HuH-7.5 (cell line): ENCODE measurements at places on chromosomes 3 and 15.

- DNase-seq = no peak
Observed at GRCh38 chr3:81674690-81675089, 86.8 kb downstream of the GBE1 start.

GRCh38 chr3:95442766-95443165 lies 1371.6 kb upstream of the EPHA6 start:
- DNase-seq = no peak

- DNase-seq = no peak
Observed at GRCh38 chr15:71449363-71449762, 334.1 kb downstream of the THSD4 start.

DNA sequence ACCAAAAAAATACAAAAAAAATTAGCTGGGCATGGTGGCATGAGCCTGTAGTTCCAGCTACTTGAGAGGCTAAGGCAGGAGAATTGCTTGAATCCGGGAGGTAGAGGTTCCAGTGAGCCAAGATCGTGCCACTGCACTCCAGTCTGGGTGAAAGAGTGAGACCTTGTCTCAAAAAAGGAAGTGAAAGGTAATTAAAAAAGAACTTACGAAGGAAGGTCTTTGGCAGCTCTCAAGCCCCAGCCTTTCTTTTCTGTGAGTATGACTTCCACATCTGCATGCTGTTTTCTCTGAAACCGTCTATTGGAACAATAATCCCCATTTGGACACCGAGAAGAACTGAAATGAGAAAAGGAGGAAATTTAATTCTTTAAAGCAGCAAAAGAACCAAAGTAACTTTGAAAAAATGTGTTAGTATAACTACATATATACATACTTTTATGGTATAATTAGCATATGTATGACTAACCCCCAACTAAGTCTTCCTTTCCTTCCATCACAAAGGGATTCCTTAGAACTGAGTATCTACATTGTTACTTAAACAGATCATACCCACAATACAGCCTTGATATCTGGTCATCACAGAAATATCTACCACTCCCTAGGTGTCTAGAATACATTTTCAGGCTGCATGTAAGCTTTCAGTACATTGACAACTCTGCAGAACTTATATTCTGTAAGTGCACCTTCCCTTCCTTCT lies 50.1 kb downstream of the SETD2 start:
- no peak for DNase-seq

DNA sequence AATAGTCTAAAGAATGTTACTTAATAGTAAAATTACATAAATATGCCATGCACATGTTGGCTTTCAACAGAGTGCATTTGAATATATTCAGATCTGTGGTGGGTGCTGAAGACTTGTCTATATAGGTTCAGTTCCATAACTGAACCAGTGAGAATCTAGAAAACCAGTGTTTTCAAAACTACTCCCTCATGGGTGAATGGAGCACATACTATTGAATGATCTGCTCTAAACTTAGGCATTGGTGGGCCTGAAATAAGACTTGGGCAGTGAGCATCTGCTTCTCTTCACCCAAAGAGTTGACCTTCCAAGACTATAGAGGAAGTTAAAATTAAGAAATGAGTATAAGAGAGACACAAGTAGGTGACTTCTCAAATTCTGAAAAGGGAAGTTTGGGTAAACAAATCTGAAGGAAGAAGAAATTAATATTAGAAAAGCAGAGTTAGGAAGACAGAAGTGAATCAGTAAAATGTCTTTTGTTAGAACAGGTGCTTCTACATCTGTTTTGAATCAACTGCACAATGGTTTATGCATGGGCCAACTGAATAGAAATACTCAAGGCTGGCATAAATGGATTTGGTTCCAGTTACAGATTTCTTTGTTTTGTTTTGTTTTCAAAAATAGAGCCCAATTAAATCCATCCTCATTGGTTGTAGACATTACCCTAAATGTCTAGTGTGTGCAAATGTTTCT lies 19.3 kb downstream of the ALCAM start:
- no peak for DNase-seq

GRCh38 chr15:76138436-76138835 lies 78.7 kb downstream of the TMEM266 start:
- no peak for DNase-seq

- peak; percentile 62 for DNase-seq
Observed at GRCh38 chr3:81760924-81761903, at the start of gene GBE1. TSS of gene GBE1 (minus strand) at chr3:81761645. CDS start at chr3:81761517, 128 bp downstream.

GRCh38 chr3:111733154-111733553 lies 125.9 kb upstream of the PHLDB2 start:
- DNase-seq = no peak

GRCh38 chr15:31156226-31156625 lies 54.7 kb upstream of the TRPM1 start:
- no peak for DNase-seq

DNA sequence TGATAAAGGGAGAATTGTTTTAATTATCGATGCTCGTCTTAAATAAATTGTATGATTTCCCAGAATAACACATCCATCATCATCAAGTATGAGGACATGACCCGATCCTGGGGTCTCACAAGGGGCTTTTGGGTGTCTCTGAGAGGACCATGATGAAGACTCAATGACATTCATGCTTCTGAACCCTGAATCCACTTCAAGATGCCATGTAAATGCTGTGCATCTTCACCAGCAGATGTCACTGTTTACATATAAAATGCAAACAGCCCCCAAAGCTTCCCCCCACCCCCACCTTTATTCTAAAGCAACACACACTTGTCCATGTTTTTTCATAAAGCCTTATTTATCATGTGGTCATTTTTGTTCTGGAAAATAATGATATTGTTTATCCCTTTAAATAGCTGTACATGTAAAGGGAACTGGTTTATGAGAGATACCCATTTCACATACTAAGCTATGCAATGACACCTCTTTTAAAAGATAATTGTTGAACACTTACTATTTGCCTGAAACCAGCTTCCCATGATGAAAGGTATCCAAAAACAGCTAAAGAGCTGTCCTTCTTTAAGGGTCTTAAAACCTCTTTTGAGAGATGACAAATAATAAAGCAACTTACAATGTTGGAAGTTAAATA lies 69.7 kb upstream of the UBE3A start:
- no peak for DNase-seq

DNA sequence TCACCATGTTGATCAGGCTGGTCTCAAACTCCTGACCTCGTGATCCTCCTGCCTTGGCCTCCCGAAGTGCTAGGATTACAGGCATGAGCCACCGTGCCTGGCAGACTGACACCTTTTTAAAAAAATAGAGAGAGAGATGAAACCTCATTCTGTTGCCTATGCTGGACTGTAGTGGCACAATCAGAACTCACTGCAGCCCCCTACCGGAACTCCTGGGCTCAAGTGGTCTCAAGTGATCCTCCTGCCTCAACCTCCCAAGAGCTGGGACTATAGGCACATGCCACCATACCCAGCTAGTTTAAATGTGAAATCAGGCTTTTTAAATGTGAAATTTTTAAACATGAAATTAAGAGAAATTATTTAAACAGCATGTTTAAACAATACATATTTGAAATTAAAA lies 265.2 kb upstream of the UBE2E1 start:
- DNase-seq = no peak

DNA sequence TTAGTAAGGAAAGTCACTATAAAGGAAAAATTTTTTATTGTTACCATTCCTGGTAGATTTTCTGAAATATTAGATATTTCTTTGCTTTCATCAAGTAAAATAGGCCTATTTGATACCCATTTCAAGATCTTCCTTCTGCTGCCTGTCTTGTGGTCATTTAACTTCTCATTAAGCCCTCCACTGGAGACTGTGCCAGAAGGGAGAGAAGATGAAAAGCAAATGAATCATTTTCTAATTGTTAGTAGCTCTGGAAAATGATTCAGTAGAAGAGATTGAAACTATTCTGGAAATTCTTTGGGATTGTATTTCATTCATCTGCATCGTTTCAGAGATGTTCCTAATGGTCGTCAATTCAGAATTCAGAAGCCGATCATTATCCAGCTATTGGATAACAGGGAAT lies 3.2 kb downstream of the KCTD6 start:
- no peak for DNase-seq

- no peak for DNase-seq
Observed at GRCh38 chr3:186506857-186507256, 37.3 kb downstream of the CRYGS start.

DNA sequence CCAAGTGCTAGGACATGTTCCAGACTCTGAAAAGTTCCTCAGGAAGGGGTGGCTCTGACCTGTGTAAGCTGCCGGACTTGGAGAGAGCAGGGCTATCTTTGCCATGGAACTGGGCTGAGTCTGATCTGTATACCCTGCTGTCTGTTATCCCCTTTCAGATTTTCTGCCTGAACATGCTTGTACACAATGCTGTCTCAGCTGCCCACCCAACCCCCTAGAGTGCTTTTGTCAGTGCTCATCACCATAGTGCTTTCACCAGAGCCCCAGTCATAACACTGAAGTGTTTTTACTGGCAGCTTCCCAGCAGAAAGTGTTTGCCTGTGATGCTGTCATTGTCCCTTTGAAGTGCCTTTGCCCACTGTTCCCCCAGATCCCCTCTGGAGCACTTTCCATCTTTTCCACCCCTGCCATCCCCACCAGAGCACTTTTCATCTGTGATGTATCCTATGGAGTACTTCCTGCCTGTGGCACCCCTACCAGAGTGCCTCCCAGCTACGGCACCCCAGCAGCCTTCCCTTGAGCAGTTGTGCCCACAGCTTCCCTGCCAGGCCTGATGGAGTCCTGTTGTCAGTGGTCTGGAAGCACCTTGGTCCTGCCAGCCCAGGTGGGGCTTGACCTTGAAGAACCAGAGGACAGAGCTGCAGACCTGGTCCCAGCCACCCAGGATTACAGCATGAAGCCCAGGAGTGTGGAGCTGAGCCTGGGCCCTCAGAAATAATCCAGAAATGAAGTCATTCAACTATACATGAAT lies 397.7 kb downstream of the DIPK2A start:
- no peak for DNase-seq

GRCh38 chr15:79515300-79516027 lies 83.3 kb downstream of the MINAR1 start:
- no peak for DNase-seq

GRCh38 chr15:65766422-65767263 lies 25.4 kb downstream of the DENND4A start:
- DNase-seq = peak; percentile 21

DNA sequence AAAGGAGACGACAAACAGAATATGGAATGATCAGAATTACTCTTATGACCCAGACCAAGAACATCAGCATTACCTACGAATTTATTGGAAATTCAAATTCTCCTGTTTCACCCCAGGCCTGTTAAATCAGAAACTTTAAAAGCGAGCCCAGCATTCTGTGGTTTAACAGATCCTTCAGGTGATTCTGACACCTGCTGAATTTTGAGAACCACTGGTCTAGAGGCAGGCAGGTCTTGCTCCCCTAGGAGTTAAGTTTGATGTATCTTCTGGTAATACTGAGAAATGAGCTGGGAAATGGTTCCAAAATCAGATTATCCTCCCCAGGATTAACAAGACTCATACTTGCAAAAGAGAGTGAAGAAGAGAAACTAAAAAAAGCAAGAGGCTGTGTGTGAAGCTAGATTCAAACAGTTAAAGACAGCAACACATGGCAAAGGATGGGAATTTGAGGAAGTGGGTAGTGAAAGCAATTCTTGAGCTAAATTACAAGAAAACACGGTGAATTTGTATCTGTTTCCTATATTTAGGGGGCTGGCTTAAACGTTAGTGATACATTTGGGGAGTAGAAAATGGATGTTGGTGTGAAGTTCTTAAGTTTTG lies 66.0 kb downstream of the FLNB start:
- no peak for DNase-seq

DNA sequence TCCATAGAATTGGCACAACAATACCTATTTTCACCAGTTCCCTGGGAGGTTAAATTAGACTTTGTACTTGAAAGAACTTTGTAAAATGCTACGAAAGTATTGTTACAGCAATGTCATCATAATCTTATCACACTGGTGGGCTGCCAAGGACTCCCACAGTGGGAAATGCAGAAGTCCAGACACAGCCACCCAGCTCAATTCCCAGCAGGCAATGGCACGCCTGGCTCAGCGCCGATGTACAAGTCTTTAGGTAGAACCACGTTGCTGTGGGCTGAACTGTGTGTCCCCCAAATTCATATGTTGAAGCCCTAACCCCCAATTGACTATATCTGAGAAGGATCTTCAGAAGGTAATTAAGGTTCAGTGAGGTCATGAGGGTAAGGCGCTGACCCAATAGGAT lies 12.3 kb downstream of the MYO5C start:
- DNase-seq = no peak

DNA sequence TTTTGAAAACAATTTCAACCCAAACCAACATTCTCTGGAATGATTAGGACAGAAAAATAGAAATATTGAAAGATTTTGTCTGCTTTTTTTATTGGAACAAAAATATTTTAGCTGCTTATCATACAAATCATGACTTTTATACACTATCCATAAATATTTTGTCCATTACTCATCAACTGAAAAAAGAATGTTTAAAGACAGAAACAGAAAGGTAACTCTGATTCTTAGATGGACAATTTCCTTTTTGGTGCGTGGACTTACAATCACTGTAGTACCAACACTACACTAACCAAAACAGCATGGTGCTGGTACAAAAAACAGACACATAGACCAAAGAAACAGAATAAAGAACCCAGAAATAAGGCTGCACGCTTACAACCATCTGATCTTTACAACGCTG lies 582.8 kb upstream of the CCDC54 start:
- DNase-seq = no peak

- DNase-seq = no peak
Observed at GRCh38 chr3:2485027-2485375, 386.3 kb downstream of the CNTN4 start.

- DNase-seq = no peak
Observed at GRCh38 chr3:8875836-8876235, 87.4 kb downstream of the RAD18 start.

DNA sequence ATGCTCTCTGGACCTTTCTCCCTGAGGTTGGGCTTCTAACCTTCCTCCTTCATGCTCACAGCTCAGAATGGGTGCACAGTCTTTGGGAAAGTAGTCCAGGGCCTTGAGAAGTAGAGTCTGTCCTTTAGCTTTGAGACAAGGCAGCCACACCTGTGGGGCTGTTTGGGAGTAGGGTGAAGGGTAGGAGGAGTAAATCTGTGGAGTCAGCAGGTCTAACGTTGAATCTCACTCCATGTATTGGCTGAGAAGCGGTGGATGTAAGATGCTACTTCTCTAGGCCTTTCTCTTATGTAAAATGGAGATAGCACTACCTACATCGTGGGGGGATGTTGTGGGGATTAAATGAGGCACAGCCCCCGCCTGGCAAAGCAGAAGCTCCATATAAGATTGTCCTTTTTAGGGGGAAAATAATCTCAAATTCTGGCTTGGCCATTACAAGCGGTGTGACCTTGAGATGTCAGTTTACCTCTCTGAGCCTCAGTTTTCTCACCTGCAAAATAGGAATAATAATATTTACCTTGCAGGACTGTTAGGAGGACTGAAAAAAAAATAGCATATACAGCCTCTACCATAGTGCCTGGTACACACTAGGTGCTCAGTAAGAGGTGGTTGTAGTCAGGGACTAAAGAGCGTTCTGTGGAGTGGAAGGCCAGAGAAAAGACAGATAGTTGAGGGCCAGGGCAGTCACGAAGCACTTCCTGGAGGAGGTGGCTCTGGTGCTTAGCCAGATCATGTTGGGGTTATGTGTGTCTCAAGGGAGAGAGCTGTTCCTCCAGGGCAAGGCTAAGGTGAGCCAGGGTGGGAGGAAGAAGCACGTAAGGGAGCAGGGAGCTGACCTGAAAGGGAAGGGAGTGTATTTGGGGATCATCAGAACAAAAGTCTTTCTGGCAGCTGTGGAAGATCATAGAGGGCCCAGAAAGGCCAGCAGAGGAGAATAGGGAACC lies 82.8 kb upstream of the MRPS22 start:
- no peak for DNase-seq
